Heart left ventricle (tissue), 16 donors: ENCODE measurements at places on chromosomes 5 and 9. TPM values are rescaled to one million over a fixed set of nuclear protein-coding genes. Genes with fewer than 3 reads are reported as not detected.

TMOD1 gene
- total RNA-seq = 141 TPM

GZMA gene
- not detected for total RNA-seq

C5orf52 gene
- not detected for total RNA-seq

NR2F1 gene
- not detected for total RNA-seq

MCTP1 gene
- 7.5 TPM for total RNA-seq

GPR150 gene
- 0.17 TPM for total RNA-seq

PIP5K1B gene
- total RNA-seq = 32.7 TPM

IL31RA gene
- not detected for total RNA-seq

MED10 gene
- total RNA-seq = 18.1 TPM

GALNT12 gene
- 0.25 TPM for total RNA-seq

CDX1 gene
- not detected for total RNA-seq

- no peak for DNase-seq
Observed at GRCh38 chr5:103465891-103466290, 96.7 kb downstream of the NUDT12 start.

- DNase-seq = no peak
Observed at GRCh38 chr5:79742549-79743136, 53.0 kb downstream of the CMYA5 start.

DNA sequence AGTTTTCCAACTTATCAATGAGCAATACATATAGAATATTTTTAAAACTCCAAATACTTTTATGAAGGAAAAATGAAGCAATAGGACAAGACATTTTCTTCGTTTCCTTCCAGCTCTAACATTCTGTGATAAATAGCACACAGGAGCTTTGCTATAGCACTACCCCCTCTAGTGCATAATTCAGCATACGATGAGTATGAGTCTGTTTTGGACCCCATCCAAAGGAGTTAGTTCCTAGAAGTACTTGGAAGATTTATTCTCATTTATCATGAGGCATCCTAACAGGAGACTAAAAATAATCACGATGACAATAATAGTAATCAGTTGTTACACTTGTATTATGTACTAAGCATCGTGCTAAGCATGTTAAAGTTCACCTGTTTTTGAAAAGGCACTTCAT lies 1061.3 kb upstream of the DMAC1 start:
- DNase-seq = no peak

DNA sequence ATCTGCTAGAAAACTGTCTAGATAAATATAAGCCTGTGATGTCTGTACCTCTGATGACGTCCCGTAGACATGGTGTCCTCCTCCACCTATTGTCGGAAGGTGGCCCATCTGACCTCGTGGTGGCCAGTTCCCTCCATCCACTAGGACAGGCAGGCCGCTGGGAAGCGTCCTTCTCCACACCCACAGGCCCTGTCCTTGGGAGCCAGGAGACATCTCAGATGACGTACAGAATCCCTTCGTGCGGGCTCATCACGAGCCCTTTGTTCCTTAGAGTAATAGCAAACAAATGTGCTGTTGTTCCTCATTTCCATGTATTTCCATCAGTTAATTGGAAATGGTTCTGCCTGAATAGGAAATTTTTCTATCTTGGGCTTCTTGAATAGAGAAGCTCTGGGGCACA lies 38.3 kb upstream of the TENT4A start:
- DNase-seq = no peak

DNA sequence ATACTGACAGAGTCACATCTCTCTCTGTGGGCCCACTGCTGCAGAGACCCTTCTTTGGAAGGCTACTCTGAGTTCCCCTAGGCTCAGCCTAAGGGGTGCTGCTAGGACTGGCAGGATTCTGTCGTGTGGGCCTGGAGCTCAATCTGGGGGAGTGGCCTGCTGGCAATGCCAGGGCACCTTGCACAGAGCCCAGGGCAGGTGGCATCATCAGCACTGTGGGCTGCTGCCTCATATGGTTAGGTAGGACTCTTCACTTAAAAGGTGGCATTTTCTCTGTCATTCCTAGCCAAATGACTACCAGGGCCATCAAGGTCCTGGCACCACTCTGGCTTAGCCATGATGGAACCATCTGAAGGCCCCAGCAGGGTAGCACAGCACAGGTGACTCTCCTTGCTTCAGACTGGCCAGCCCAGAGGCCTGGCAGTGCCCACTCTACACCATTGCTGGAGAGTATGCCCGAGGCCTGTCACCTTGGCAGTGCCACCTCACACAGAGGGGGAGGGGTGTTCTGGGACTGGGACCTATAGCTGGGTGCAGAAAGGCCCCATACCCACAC lies 21.9 kb downstream of the PITX1 start:
- peak; percentile 11 for DNase-seq

GRCh38 chr9:134034215-134035040 lies 9.1 kb downstream of the BRD3OS start:
- no peak for DNase-seq

GRCh38 chr9:136961279-136962065 lies 9.4 kb downstream of the LCN12 start:
- DNase-seq = peak; percentile 70

DNA sequence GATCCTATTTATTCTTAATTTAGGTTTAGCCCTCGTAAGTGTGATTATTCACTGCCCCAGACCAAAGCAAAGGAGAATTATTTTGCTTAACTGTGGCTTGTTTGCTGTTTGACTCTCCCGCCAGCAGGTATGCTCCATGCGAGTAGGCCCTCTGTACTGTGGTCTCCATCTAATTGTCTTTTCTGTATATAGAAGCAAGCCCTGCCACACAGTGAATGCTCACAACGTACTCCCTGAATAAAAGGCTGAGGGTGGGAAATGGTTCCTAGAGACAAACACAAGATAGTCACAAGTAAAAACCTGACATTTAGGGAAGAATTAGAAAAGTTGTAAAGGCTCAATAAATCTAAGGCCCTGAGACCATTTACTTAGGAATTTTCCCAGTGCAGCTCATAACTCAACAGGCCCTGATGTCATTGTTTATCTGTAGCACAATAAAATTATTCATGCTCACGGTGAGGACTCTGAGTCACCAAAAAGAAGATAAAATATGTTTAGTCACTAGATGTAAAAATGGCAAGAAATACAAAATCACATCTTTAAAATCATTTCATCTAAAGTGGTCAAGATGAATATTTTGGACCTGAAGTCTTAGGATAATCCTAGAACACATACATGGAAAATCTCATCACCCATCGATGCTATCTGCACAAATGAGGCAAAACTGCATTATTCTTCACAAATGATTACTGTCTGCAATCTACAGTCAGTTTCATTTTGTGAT lies 473.2 kb downstream of the ENC1 start:
- DNase-seq = no peak

DNA sequence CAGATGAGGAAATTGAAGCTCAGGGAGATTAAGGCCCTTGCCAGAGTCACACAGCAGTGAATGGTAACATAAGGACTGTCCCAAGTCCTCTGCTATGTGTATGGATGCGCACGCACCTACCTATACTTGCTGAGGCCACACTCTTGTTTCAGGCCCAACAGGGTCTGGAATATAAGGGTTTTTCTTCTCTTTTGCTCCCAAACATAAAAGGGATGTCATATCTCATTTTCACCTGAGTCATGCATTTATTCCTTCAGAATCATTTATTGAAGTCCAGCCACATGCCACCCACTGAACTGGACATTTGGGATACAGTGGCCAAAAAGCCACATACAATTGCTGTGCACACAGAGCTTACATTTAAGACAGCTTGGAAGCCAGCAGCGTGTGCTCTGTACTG lies 92.0 kb downstream of the SH3TC2 start:
- no peak for DNase-seq

GRCh38 chr9:21561502-21561901 lies 79.4 kb upstream of the IFNE start:
- DNase-seq = no peak

GRCh38 chr9:92632641-92633040 lies 37.3 kb downstream of the IPPK start:
- DNase-seq = no peak

GRCh38 chr5:10654566-10654965 lies 90.7 kb downstream of the ANKRD33B start:
- DNase-seq = no peak

GRCh38 chr9:129177791-129178567 lies at the start of gene IER5L:
TSS of gene IER5L (minus strand) at chr9:129178261. CDS start at chr9:129178052, 209 bp downstream.
- peak; percentile 97 for DNase-seq

- DNase-seq = no peak
Observed at GRCh38 chr9:84387821-84388220, 47.3 kb upstream of the SLC28A3 start.

DNA sequence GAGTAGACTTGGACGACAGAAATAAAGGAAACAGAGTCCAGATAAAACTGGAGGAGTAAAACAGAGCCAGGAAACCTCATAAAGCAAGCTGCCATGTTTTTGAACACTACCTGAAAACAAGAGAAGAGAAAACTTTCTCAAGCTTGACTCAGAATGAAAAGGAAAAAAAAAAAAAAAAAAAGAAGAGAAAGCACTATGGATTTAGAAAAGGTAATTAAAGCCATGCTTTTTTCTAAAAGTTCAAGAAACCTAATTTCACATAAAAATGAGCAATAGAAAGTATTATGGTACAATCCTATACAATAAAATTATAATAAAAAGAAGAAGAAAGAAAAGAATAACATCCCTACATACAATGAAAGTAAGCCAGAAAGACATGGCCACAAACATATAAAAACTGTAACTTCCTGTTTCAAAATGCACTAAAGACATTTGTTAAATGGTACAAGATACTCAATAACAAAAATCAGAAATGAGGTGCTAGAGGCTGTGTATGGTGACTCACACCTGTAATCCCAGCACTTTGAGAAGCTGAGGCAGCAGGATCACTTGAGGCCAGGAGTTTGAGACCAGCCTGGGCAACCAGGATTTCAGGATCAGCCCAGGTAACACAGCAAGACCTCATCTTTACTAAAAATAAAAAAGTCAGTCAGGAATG lies 129.5 kb downstream of the SIL1 start:
- DNase-seq = no peak

GRCh38 chr5:177306674-177307543 lies 3.3 kb downstream of the PRELID1 start:
- peak; percentile 48 for DNase-seq

GRCh38 chr5:60978968-60979367 lies 34.0 kb downstream of the NDUFAF2 start:
- no peak for DNase-seq

DNA sequence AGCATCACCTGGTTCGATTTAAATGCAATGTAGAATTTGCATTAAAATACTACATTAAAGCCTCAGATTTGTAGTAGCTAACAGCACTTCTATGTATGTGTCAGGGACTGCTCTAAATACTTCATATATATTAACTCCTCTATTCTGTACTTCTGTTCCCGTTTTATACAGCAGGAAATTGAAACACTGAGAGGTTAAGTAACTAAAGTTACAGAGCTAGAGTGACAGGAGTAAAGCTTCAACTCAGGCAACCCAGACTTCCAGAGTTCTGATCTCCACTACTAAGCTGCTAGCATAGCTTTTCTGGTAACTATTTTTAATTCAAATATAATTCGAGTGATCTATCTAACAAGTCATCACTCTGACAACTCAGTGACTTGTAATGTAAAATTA lies 619 bp upstream of the APC start:
- no peak for DNase-seq
